ENCODE measurements at places on chromosomes 1 and 21.

DNA sequence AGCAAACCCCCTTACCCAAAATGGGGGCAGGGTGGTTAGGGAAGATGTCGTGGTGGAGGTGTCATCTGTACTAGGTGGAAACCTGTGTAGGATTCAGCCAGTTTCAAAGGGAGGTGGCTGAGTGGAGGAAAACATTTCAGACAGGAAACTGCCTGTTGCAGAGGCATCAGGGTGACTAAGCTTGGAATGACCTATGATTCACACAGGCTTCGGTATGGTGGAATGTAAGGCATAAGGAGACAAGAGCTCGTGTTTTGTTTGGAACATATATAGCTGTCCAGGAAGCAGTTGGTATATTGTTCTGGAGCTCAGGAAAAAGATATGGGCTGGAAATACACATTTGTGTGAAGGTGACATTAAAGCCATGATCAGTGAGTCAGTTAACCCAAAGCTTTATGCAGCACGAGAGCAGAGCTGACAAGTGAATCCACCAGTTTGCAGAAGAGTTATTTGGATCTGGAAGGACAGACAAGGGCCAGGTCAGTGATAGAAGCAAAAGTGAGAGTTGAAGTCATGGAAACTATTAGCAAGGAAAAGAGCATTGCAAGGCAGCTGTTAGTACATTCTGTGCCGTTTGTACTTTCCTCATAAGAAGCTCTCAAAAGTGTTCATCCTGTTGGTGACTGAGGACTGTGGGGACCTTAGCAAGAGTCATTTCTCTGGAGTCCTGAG lies 12.2 kb downstream of the UTP25 start:
- no peak for DNase-seq

GRCh38 chr21:43653626-43654025 lies 5.7 kb downstream of the HSF2BP start:
- DNase-seq: no peak

GRCh38 chr21:32426592-32427051 lies 14.1 kb downstream of the EVA1C start:
- no peak for DNase-seq

DNA sequence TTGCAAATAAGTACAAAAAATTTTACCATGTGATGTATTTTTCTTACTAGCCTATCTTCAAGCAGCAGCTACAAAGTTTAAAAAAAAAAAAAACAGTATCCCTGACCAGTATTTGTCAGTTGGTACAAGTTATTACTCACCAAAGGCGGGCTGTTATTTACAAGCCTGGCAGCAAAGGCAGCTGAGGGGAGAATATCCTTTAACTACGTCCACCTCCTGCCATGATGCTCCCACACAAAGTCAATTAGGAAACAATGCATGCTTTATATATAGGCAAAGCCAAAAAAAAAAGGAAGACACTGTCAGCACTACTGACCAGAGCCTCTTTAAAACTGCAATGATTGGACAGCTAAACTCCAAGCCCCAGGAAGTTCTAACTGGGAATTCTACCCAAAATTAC lies 13.7 kb downstream of the PSMA5 start:
- DNase-seq: no peak

DNA sequence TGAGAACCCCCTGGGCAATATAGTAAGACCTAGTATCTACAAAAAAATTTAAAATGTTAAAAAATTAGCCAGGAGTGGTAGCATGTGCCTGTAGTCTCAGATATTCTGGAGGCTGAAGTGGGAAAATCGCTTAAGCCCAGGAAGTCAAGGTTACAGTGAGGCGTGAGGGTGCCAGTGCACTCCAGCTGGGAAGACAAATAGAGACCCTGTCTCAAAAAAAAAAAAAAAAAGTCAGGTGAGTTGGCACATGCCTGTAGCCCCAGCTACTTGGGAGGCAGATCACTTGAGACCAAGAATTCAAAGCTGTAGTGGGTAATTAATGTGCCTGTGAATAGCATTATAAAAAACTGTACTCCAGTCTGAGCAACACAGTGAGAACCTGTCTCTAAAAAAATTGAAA lies 4.6 kb downstream of the BECN2 start:
- DNase-seq: no peak
